Keratinocyte (primary cell): ENCODE measurements at places on chromosomes 12 and 14. TPM values are rescaled to one million over a fixed set of nuclear protein-coding genes. Genes with fewer than 3 reads are reported as not detected.

TC2N gene
- polyA plus RNA-seq = 12.5 to 22.6 TPM (median 15.6 TPM) in 3 replicates

STAT6 gene
- 113 to 141 TPM (median 116 TPM) in 3 replicates for polyA plus RNA-seq

ADIPOR2 gene
- 35.7 to 59.4 TPM (median 41.4 TPM) in 3 replicates for polyA plus RNA-seq

MGP gene
- polyA plus RNA-seq = 0.24 to 0.33 TPM (median 0.31 TPM) in 3 replicates

KRT6C gene
- polyA plus RNA-seq = 203 to 1,358 TPM (median 357 TPM) in 3 replicates

ANAPC7 gene
- polyA plus RNA-seq = 49.4 to 68.2 TPM (median 52.8 TPM) in 3 replicates

BIN2 gene
- polyA plus RNA-seq = 0.04 TPM in 1 of 3 replicates, not detected in the others

LRRC10 gene
- polyA plus RNA-seq = not detected in 3 replicates

SLC2A13 gene
- 0.70 to 1.1 TPM (median 0.93 TPM) in 3 replicates for polyA plus RNA-seq

LMNTD1 gene
- polyA plus RNA-seq = 0.14 to 0.42 TPM in 2 of 3 replicates, not detected in the other

EXOC3L4 gene
- not detected in 3 replicates for polyA plus RNA-seq

DNA sequence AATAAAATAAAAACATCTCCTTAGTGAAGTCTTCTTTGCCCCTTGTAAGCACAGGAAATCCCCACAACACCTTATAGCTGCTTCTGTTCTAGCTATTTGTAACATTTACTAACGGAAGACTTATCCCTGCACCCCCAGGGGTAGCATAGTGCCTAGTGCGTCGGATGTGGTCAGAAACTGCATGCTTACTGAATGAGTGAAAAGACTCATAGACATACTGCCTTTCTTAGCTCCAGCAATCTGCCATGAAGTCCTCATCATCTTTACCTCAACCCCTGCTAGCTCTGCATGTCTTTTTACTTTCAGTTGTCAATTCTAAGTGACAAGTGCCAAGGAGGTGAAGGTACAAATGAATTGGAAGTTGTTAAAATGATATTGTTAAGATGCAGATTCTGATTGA lies 12.9 kb downstream of the RIOX1 start:
- DNase-seq = no peak

- DNase-seq = no peak
Measured at GRCh38 chr14:66017927-66018326, 468.2 kb upstream of the CCDC196 start.

DNA sequence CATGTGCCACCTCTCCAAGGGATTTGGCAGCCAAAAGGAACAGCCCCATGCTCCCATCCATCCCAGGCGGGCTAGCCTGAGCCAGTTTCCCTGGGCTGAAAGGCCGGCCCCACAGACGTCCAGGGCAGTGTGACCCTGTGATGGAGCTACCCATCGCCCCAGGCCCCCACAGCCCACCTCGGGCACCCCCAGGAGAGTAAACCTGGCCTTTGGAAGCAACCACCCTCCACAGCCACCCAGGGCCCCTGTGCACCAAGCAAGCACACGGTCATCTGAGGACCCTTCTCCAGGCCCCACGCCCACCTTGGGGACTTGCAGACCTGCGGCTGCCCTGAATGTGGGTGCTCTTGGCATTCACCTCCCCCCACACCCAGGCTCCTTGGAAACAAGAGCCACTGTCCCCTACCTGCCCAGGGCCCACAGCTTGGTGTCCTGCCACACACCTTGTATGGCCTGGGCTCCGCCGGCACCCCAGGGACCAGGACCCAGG lies 8.4 kb downstream of the AHNAK2 start:
- no peak for DNase-seq

DNA sequence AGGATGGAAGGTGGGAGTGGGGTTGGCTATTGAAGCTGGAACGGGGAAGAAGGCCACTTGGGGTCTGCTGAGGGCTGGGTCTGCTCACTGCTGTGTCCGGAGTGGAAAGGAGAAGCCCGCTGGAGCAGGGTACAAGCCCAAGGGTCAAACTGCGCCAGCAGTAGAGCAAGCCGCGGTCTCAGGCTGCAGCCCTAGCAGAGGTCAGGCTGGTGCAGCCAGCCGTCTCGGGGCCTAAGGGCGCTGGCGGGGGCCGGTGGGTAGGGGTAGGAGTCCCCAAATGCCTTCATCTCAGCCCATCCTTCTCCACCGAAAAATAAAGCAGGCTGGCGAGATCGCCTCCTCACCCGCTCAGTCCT lies 718 bp upstream of the JDP2 start:
- no peak for DNase-seq

DNA sequence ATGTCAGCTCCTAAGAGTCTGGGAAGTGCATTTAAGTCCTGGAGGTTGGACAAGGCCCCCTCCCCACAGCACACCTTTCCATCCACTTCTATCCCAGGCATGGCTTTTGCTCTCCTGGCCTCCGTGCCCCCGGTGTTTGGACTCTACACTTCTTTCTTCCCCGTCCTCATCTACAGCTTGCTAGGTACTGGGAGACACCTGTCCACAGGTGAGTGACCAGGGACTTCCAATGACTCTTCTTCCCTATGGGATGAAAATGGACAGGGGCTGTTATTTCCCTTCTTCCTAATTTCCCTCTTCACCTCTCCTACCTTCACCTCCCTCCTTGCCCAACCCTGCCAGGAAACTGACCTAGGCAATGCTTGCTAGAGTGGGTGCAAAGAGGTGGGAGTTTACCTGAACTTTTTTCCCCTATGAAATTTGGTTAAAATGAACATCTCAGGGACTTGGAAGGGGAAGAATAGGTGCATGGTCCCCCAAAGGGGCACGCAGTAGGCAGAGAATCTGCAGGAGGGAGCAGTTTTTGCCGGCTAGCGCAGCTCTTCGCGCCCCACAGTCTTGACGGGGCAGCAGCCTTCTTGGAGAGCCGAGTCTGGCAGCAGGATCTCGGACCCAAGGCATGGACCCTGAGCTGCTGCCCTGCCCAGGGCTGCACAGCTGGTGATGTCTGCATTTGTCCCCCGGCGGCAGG lies 9.2 kb downstream of the ARHGEF25 start:
- DNase-seq = no peak

DNA sequence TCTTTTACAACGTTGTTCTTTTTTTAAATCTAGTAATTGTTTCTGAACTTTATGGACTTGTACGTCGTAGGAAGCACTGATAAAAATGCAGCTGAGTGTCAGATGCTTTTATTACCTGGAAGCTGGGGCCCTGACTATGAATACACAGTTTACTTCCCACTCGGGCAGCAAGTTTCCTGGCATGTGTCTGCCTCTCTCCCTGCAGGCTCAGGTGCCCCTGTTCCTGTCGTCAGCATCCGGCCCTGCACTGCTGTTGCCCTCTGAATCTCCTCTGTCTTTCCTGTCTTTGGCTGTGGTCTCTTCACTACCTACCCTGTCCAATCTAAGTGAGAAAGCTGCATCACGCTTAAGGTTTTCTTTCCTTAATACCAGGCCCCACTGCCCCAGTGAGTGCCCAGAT lies 75.8 kb downstream of the PELI2 start:
- no peak for DNase-seq

GRCh38 chr14:56884617-56885016 lies 74.3 kb upstream of the OTX2 start:
- no peak for DNase-seq

DNA sequence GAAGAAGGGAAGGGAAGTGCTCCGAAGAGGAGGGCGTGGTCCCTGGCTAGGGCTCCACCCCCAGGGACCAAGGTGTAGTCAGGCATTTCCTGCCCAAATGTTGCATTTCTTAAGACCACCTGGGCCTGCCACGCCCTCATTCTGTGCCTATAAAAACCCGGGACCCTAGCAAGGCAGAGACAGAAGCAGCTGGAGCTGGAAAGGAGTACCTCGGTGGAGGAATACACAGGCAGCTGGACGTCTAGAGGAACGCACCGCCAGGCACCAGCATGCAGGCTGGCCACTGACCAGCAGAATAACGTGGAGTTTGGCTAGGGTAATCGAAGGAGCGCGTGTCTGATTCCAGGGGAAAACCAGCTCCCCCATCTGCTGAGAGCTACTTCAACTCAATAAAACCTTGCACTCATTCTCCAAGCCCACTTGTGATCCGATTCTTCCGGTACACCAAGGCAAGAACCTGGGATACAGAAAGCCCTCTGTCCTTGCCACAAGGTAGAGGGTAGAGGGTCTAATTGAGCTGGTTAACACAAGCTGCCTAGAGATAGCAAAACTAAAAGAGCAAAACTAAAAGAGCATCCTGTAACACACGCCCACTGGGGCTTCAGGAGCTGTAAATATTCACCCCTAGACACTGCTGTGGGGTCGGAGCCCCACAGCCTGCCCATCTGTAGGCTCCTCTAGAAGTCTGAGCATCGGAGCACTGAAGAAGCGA lies 21.0 kb downstream of the CFL2 start:
- DNase-seq = no peak

- DNase-seq = no peak
Measured at GRCh38 chr12:50612882-50613281, 108.1 kb downstream of the DIP2B start.

DNA sequence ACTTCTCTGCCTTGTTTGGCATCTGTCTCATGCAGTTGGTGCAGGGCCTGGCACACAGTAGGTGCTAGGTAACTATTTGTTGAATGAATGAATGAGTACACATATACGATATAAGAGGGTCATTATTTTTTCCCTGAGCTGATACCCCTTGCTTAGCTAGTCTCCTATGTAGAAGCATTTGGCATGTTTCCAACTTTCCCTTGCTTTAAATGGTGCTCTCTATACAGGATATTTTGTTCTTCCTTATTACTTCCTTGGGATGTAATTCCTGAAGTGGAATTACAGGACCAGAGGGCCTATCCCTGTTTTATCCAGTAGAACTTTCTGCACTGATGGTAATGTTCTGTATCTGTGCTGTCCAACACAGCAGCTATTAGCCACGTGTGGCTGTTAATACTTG lies 250.1 kb upstream of the PWP1 start:
- DNase-seq = no peak

DNA sequence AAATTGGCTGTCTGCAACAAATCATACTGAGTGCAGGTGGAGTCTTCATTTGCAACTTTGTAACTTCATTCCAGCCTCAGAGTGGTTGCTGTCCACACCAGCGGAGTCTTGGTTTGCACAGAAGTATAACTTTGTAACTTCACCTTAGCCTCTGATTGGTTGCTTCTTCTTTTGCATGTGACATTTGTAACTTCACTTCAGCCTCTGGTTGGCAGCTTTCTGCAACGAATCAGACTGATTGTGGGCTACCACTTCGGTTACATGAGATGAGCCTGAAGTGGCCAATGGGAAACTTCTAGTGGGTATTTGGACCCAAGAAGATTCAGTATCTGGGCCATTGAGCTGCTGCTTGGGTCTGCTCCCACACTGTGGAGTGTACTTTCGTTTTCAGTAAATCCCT lies 17.8 kb downstream of the RASSF8 start:
- DNase-seq = no peak
